A172 (cell line): ENCODE measurements at places on chromosomes 6 and 20. TPM values are rescaled to one million over a fixed set of nuclear protein-coding genes. Genes with fewer than 3 reads are reported as not detected.

The GDAP1L1 gene
- 0.19 TPM in 1 of 2 replicates, not detected in the other for total RNA-seq

The FAM217A gene
- not detected in 2 replicates for total RNA-seq

DNA sequence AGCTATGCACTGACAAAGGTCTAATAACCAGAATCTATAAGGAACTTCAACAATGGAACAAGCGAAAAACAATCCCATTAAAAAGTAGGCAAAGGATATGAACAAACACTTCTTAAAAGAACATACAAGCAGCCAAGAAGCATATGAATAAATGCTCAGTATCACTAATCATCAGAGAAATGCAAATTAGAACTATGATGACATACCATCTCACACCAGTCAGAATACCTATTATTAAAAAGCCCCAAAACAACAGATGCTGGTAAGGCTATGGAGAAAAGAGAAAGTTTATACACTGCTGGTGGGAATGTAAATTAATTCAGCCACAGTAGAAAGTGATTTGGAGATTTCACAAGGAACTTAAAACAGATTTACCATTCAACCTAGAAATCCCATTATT is 211.8 kb downstream of the EDN1 start:
- DNase-seq, result no peak

GRCh38 chr6:24927277-24927955 is 8.3 kb downstream of the RIPOR2 start:
- no peak for DNase-seq

- no peak for DNase-seq
Measured at GRCh38 chr6:130526466-130526865, 160.6 kb downstream of the TMEM200A start.

- DNase-seq, result no peak
Measured at GRCh38 chr6:123550052-123550617, 86.6 kb downstream of the TRDN start.

The SLC22A2 gene
- 0.69 and 1.2 TPM in 2 replicates for total RNA-seq

DNA sequence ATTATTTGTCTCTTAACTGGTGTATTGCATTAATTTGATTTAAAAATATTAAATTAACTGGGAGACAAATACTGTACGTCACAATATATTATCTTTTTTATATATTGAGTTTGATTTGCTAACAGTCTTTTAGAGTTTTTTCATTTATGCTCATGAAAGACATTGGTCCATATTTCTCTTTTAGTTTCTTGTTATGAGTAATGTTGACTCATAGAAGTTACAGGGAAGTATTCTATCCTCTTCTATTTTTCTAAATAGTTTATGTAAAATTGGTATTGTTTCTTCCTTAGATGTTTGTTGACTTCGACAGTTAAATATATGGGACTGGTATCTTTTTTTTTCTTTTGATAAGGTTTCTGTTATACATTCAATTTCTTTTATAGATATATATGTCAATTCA is 1115.6 kb upstream of the CITED2 start:
- no peak for DNase-seq

DNA sequence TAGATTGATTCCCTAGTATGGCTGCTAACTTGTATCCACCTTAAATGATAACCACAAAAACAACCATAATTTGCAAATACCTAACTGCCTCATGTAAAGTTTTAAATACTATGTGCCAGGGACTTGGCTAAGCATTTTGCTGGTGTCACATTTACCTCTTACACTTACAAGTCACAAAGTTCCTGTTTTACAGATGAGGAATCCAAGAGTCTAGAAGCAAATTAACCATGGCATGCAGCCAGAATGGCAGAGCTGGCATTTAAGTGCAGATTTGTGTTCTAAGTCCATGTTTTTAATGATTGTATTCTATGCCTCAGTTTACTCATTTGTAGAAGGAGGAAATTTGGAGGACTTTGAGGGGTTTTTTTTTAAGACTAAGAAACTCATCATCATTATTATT is 696.7 kb downstream of the PTPRT start:
- DNase-seq, result no peak
